ENCODE measurements at places on chromosomes 7 and 10.
A peak's percentile ranks its signal among the peaks of the same experiment; 100 is the strongest.

DNA sequence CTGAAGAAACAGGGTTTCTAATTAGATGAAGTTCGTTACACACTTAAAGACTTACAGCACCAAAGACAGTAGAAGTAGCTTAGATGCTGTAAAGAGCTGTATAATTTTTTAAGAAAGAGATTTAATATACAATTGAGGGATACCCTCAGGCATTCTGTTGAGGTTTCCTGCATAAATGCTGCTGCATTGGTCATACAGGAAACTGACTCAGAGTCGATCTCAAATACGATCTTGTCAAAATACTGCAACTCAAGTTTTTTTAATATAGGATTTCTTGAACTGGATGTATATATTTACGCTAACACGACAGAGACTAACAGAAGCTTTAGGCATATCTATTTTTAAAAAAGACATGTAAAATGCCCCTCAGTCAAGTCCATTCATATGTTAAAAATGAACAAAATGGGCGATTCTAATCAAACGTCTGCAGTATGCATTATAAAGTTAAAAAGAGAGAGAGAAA, 2.4 kb upstream of the ARID5B start:
- no peak for DNase-seq

- DNase-seq, result no peak
Observed at GRCh38 chr10:71039551-71039950, 151.2 kb upstream of the PCBD1 start.

DNA sequence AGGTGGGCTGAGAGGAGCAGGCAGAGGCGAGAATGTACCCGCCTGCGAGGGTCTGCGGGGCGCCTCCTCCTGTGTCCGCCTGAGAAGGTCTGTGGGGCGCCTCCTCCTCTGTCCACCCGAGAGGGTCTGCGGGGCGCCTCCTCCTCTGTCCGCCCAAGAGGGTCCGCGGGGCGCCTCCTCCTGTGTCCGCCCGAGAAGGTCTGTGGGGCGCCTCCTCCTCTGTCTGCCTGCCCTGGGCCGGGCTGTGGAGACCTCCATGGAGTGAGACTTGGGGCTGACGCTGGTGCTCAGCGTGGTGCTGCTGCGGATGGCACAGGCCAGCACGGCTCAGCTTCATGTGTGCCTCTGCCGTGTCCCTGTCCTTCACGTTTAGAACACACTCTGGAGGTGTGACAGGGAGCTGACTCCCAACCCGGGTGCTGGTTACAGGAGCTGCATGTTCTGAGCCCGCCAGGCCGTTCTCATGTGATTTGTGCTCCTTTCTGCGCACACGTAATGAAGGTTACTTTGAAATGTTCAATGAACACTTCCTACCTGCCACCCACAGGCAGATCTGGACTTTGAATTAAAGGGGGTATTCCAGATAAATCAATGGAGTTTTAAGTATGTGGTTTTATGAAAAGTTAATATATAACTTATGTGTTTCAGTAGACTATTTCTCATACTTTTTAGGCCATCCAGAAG, 20.5 kb upstream of the GET4 start:
- DNase-seq, result no peak

DNA sequence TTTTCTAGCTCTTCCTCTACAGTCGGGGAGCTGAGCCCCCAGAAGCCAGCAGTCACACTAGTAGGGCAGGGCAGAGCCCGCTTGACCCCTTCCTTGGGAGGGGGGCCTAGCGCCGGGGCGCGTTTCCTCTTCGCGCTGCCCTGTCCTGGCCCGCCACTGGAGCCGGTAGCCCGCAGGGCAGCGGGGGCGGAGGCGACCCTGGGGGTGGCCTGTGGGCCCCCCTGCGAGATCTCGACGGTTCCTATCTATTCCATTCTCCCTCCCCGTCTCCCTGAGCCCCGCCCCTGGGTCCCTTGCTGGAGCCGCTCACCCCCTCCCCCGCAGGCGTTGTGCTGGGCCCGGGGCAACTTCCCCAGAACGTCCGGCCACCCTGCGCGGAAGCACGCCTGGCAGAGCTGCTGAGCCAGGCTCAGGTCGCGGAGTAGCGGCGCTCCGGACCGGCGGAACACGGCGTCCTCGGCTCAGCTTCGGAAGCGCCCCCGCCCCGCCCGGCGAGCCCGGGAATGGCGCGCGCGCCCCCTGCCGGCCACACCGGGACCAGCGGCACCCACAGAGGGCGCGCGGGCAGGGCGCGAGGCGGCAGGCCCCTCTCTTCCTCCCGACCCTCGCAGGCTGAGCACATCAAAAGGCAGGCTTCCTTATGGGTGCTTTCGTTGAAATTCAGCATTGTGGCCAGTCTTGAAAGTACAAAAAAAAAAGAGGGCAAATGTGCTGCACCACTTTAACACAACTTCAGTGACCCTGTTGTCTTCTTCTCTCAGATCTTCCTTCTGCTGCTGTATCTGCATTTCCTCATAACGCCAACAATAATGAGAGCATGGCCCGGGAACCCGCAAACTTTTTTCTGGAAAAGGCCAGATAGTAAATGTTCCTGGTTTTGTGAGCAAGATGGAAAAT, 327.6 kb downstream of the TNS3 start:
- peak; percentile 21 for DNase-seq

DNA sequence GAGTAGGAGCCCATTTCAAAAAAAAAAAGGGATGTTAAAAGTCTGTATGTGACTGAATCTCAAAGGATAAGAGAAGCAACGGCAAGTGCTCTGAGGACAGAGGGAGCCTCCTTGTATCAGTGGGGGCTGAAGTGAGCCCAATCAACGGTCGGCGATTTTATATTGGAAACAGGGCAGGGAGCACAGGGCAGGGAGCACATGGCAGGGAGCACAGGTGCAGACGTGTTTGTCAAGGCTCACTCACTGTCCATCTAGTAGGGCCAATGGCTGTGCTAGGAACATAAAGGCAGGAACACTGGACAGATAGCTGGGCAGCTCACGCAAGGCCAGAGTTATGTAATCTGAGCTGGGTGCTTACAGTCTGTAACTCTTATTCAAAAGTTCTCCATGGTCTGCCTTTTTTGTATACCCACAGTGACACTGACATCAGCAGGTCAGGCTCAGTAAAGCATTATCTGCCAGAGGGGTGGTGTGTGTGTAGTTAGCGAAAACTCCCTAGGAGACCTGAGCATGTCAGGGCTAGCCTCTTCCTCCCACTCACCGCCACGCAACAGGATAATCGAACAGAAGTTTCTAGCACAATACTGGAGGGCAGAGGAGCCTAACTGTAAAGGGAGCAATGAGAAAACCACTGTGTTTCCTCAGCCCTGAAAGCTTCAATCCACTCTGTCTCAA, 15.4 kb downstream of the AKR1B1 start:
- DNase-seq, result no peak

GRCh38 chr7:1233333-1234048, 819 bp downstream of the UNCX start:
- no peak for DNase-seq

DNA sequence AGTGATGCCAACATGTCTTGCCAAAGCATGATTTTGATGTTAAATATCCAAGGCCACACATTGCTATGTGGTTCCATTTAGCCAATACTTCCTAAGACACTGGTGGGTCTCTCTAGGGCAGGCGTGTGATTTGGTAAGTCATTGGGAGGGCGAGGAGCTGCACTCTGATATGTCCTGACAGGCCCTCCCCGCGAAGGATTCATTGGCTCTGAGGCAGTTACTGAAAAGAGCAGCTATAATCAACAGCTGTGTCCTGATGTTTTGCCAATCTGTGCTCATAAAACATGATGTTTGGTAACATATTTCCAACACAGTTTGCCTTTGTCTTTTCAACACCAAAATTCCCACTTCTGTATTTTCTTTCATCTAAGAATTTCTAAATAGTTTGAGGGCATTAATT, 646.7 kb downstream of the PARD3 start:
- no peak for DNase-seq

GRCh38 chr7:80883154-80884025, 35.5 kb downstream of the SEMA3C start:
- no peak for DNase-seq

Measured in stimulated activated effector memory CD8-positive, alpha-beta T cell treated with anti-CD3 and anti-CD28 coated beads, Interleukin-12 subunit alpha, Interleukin-12 subunit beta, amount 100 ng/mL, for 72 hours (primary cell).